Heart right ventricle (tissue), 16 donors: ENCODE measurements at places on chromosomes 7 and 10.

DNA sequence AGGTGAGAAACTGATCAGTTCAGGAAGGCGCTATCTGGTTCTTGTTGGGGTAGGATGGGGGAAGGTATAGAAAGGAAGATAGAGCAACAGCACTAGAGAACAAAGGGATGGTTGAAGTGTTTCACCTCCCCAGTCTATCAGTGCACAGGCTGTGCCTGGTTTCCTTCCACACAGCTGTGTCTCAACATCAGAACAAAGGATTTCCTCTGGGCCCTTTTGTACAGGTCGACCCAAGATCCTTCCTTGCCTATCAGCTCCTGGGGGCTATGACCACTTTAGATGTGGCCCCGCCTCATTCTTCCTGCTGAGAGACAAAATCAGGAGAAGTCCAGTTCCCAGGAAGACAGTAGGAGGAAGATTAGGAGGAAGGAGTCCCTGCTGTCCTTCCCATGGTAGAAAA lies 65.6 kb downstream of the NAMPT start:
- DNase-seq, result no peak

DNA sequence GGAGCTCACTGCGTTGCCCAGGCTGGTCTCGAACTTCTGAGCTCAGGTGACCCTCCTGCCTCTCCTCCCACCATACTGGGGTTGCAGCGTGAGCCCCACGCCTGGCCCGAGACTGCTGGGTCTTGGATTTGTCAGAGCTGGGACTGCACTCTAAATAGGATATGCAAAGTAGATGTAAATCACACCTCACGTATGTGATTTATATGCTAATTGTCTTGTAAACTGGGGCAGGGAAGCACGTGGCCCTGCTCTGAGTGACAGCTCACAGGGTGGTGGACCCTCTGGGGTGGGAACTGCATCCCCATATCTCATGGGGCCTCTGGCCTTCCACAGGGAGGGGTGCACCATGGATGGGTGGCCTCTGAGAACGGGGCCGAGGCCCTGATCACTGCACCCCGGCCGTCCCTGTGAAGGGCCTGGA lies 34.1 kb downstream of the GET4 start:
- DNase-seq, result no peak

- no peak for DNase-seq
These were observed 4.8 kb downstream of the FGFR2 start for GRCh38 chr10:121593281-121594075.

DNA sequence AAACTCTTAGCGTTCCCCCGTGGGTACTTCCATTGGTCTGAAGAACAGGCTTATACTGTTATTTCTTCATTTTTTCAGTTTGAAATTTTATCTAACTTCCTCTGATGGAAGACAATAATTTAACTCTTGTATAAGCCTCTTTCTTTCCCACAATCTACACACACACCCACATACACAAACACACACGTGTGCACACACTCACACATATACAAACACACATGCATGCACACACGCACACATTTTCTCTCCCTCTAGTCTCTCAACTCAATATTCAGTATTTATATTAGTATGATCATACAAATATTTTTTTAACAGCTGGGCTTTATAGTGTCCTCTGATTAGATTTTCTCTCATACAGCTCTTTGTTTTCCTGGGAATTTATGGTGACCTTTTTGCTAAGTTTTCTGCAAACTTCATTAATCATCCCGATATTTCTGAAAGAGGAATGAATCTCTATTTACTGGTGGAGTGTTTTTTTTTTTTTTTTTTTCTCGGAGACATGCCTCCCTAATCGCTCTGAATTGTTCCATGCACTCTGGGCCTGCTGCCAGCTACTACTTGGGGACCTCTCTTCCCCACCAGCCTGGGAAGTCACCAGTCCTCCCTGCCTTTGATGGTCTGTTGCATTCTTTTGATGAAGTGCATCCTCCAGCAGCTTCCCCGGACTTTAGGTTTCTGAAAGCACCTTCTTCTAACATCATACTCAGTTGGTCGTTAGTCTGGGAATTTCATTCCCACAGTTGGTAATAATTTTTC lies 75.5 kb downstream of the ZNF777 start:
- DNase-seq, result peak; percentile 31

DNA sequence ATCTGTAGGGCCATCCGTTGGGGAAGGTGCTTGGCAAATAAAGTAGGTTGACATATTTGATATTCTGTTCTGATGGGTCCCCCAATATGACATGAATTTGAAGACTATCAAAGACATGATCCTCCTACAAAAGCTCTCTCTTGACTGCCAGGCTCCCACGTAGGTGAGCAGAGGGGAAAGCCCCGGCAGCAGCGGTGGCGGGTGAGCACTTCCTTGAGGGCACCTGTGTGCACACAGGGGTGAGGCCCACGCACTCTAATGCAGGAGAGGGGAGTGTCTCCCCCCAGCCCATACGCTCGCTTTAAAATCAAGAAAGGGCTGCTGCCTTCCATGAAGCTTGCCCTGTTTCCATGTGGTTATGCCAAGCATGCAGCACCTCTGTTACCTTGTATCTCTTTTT lies 100.4 kb downstream of the TAX1BP1 start:
- no peak for DNase-seq

GRCh38 chr10:9898633-9899395 lies 1118.9 kb upstream of the CELF2 start:
- no peak for DNase-seq

DNA sequence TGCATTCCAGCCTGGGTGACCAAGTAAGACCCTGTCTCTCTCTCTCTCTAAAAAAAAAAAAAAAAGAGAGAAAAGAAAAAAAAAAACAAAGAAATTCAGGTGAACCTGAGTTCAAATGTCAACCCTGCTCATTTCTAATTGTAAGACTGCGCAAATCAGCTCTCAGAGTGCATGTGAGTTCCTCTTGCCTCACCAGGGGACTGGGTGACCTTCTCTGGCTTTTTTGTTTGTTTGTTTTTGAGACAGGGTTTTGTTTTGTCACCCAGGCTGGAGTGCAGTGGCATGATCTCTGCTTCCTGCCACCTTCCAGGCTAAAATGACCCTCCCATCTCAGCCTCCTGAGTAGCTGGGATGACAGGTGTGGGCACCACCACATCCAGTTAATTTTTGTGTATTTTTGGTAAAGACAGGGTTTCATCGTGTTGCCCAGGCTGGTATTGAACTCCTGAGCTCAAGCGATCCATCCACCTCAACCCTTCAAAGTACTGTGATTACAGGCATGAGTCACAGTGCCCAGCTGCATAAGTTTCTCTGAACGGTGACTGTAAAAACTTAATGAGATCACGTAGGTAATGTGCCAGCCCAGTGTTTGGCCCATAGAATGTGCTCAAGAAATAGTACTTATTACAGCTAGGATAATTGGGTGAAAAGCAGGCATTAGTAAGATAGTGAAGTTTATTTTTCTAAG lies 45.3 kb upstream of the BAMBI start:
- no peak for DNase-seq

- no peak for DNase-seq
These were observed 51.4 kb downstream of the PLPP4 start for GRCh38 chr10:120508393-120508792.

DNA sequence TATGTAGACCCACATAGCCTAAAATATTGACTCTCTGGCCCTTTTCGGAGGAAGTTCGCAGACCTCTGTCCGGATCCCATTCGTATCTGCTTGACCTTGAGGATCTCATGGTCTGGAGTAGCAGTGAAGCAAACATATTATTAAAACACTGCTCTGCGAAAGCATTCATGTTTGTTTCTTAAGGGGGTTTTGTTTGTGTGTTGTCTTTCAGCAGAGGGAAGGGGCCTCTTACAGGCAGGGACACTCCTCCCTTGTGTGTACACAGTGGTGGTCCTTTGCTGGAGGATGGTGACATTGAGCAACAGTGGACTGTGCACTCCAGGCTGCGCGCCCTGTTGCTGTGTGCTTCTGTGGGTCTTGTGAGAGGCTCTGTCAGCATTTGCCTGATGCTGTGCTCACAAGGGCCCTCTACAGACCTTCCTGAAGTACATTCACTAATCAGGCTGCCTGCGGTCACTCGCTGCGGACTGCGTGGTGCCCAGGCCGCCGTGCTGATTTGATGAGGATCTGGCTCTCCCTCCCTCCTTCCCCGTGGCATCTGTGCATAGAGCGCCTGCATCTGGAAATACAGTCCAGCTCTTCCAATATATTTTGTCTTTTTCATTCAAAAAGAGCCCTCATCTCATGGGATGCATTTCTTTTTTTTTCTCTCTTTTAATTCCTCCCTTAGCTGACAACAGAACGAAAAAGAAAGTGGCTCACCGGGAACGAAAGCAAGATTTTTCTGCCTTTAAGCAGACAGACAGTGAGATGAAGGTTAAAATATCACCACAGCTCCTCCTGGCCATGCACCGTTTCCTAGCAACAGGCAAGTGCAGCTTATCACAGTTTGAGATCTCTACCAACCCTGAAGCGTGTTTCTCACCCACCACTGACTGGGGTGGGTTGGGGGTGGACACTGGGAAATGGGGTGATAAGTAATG lies 135.8 kb downstream of the CNNM2 start:
- DNase-seq, result peak; percentile 46

GRCh38 chr7:70771451-70771850 lies 360.5 kb upstream of the GALNT17 start:
- DNase-seq, result no peak

- no peak for DNase-seq
These were observed 91.3 kb downstream of the KIAA1549 start for GRCh38 chr7:138889582-138890498.

DNA sequence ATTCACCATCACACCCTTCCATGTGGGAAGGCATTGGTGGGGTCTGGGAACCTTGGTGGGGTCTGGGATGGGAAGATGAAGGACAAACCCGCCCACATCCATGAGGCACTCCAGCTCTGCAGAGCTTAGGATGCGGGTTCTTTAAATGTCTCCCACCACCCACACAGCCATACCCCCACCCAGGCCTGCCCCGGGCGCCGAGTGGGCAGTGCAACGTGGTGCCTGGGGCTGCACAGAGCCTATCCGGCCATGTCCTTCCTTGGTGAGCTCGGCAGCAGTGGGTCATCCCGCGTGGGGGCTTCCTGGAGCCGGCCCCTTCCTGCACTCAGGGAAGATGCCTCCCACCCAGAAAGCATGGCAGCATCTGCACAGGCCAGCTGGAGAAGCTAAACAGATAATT lies 163.5 kb upstream of the TCERG1L start:
- no peak for DNase-seq

DNA sequence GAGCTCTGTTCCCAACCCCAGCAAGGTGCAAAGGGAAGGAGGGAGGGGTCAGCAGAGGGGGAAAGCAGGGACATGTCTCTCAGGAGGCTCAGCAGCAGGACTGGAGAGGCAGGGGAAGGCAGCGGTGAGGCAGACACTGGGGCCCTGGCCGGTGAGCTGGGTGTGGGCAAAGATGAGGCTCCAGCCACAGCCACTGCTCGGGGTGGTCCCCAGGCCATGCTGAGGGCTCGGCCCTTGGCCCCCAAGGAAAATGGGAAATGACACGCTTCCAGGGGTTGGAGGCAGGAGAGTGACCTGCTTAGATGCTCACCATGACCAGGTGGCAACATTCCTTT lies 35.4 kb upstream of the CHST15 start:
- DNase-seq, result no peak

DNA sequence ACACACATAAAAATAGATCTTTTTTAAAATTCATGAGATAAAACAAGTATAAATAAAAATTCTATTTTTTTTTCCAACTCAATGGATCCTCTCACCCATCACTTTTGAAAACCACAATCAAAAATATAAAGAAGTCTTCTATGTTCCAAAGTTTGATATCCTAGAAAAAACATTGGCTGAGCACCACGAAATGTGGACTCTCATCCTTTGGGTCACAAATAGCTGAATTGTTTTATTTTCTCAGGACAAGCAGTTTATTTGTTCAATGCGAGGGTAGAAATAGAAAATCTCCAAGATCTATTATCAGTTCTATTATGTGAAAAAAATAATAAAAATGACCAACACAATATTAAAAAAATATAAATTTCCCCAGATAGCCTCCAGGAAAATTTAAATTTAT lies 310.5 kb upstream of the DGKB start:
- no peak for DNase-seq

DNA sequence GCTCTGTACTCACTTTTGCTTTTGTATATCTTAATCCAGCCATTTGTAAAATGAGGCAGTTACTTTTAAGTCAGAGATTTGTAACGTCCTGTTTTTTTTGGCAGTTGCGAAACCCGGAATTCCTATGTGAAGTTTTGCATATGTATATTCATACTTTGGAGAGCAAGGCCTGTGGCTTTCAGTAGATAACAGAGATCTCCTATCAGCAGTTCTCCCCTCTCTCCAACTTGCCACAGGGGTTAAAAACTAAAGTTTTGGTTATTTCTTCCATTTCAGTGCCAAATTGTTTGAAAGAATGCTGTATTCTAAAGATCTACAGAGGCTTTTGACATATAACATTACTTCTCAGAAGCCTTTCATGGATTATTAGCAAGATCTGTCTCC lies 102.4 kb downstream of the EXOC4 start:
- DNase-seq, result no peak

DNA sequence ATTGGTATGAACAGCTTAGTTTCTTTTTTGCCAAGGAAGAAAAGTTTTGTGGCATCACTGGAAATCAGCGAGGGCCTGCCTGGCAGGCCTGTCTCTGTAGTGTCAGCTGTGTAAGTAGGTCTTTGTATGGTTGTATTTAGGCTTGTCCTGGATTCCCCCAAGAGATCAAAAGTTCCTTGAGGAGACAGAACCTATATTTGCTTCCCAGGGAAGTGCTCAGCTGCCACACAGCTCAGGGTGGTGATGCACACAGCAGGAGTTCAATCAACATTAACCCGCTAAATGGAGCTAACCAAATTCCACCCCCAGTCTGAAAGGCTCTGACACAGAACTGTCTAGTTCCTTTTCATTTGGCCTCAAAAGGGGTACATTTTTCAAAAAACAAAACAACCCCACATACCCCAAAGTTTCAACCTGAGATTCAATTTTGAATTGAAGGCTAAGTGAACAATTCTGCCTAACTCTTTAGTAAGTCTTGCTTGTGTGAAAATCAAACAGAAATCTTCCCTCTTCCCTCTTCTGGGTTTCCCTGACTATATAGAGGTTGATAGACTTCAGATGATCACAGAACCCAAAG lies 124.4 kb downstream of the CLEC2L start:
- no peak for DNase-seq

GRCh38 chr7:26480156-26480555 lies 188.5 kb downstream of the SNX10 start:
- no peak for DNase-seq

DNA sequence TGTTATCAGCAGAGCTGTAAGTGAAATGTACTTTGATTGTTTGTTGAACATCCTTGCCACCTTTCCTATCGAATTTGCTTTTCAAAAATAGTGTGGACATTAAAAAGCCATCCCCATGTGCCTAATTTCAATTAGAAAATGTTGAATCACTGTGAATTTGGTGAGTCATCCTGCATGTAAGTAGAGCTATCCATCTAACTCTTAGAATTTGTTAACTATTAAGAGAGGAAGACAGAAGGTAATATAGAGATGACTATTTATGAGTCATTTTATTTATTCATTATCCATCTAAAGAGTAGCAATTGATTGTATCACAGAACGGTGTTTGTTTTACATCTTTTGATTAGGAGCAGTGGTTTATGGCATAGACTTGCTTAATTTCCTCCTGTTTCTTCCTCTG lies 154.7 kb downstream of the MGMT start:
- no peak for DNase-seq

DNA sequence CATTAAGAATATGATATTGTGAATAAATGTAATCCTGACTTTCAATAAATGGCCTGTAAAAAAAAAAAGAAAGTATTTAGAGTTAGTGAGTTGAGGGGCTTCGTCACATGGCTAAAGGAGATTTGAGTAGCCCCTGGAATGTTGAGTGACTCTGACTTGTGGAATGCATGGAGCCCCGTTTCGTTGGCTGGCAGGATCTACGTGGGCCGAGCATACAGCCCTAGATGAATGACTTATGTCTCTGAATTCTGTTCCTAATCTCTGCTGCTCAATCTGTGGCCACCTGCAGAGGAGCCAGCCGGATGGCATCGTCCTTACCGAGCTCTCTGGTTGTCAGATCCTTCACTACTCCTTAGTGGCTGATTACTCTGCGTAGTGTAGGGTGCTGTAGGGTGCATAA lies 155.7 kb downstream of the MGMT start:
- no peak for DNase-seq
